CD4-positive, alpha-beta T cell treated with Interleukin-15 for 4 hours (primary cell): ENCODE measurements at places on chromosomes 1 and 21.

- DNase-seq = no peak
Observed at GRCh38 chr1:67372136-67372535, 58.1 kb downstream of the SERBP1 start.

- DNase-seq = no peak
Observed at GRCh38 chr21:44865561-44866280, 7.8 kb downstream of the PTTG1IP start.

GRCh38 chr1:230900984-230901383, 32.7 kb upstream of the C1orf198 start:
- DNase-seq = no peak

GRCh38 chr1:14613926-14614325, 15.4 kb downstream of the KAZN start:
- DNase-seq = no peak

GRCh38 chr1:67306547-67306946, 1.1 kb upstream of the IL12RB2 start:
- DNase-seq = no peak

GRCh38 chr1:105416261-105416660, 1640.2 kb upstream of the PRMT6 start:
- DNase-seq = no peak

DNA sequence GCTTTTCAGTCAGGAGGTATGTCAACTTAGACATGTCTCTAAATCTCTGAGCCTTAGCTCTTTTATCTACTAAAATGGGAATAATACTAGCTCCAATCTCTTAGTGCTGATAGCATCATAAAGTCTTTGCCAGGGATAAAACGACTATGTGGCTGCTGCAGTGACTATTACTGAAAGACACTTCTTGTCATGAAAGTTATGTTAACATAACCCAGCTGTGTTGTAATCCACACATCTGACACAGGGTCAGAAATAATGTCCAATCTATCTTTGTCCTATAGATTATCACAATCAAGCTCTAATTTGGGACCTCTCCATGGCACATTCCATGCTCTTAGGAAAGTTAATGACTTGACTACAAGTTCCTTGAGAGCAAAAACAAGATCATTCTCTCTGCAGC, 62.8 kb downstream of the JAK1 start:
- no peak for DNase-seq

DNA sequence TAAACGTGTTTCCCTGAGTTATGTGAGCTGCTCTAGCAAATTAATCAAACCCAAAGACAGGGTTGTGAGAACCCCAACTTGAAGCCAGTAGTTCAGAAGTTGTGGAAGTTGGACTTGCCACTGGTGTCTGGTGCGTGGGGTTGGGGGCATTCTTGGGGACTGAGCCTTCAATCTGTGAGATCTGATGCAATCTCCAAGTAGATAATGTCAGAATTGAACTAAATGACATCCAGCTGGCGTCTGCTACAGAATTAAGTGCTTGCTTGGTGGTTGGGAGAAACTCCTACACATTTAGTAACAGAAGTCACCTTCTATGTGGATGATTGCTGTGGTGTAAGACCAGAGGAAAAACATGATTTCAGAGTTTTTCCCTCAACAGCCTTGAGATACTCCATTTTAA, 207.4 kb downstream of the FGGY start:
- DNase-seq = no peak

DNA sequence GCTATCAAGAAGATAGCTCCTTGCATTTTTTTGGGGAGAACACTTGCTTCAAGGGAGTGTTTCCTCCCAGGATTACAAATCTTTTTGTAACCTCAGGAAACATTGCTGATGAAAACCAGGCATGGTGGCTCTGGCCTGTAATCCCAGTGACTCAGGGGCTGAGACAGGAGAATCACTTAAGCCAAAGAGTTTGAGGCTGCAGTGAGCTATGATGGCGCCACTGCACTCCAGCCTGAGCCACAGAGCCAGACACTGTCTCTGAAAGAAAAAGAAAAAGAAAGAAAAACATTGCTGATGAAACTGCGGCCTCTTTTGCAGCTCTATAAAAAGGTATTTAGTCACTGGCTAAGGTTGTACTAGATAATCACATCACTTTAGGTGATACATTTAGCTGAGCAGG, 7.3 kb downstream of the RNU1-2 start:
- DNase-seq = no peak

- no peak for DNase-seq
Observed at GRCh38 chr21:41548781-41549180, 40.8 kb upstream of the TMPRSS2 start.

- DNase-seq = no peak
Observed at GRCh38 chr1:68157416-68157815, 74.9 kb downstream of the WLS start.

GRCh38 chr1:4075436-4076225, 175.6 kb upstream of the C1orf174 start:
- DNase-seq = no peak

DNA sequence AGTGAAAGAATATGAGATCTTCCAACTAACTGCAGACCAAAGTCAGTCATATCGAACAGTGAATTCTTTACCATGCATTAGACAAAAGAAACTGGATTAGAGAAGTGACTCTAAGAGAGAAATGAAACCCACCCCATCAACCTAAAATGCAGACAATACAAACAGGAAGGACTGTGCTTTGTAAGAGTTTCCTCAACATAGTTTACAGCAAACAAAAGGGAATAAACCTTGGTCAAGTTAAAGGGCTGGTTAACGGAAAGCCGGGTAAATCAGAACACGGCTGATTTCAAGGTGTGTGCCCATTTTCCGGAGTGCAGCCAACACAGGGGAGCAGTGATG, 39.2 kb downstream of the SIPA1L2 start:
- DNase-seq = no peak

GRCh38 chr1:202938287-202938925, 11.4 kb upstream of the KLHL12 start:
- DNase-seq = no peak

DNA sequence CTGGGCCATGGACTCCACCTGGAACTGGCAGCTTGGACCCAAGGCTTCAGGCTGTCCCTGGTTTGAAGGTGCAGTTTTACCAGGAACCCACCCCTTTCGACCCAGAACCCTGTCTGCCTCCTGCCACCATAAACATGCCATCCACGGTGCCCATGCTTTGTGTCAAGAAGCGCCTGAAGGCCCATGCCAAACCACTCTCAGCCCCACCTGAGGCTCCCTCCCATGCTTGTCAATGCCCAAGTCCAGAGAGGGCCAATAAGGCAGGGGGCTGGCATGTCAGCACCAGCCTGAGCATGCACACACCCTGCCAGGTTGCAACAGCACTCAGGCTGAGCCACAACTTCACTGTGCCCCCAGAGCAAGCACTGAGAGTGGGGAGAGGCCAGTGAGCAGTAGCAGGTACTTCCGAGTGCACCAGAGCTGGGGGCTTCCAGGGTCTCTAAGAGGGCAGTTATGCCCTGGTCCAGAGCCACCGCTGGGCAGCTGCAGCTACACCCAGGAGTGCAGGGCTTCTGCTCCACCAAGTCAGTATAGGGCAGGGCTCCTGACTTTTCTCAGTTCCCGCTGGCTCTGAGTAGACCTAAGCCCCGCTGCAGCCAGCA, 1256.0 kb downstream of the AMY1C start:
- DNase-seq = no peak

GRCh38 chr1:231691618-231692259, 65.1 kb downstream of the DISC1 start:
- DNase-seq = no peak

DNA sequence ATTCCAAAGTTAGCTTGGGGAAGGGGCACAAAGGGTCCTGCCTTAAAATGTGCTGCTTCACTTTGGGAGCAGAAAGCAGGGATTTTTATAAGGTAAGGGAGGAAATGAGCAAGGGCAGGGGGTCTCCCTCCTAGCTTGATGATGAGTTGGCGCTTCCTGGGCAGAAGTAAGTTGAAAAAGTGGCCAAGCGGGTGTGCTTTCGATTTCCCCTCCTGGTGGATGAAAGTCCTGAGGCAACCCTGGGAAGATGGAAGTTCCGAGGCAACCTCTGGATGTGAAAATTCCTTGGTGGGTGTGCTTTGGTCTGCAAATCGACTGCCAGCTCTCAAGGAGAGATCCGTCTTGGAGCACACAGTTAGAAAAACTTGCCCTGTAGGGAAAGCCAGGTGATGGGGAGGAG, 41.7 kb upstream of the CD2 start:
- DNase-seq = no peak

DNA sequence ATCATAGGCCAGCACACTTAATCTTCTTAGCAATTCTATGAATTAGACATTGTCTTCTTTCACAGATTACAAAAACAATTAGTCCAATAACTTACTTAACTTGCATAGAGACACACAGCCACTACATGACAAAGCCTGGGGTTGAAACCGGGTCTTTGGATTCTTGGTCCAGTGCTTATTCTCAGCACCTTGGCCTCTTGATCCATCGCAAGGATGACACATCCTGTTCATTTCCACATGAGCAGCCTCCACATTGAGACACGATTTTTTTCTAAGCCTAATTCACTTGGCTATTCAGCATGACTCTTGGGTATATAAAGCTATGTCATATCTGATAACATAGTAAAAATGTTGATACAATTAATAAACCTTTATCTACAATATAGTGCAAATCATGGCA, 221.0 kb upstream of the FOXD3 start:
- no peak for DNase-seq

DNA sequence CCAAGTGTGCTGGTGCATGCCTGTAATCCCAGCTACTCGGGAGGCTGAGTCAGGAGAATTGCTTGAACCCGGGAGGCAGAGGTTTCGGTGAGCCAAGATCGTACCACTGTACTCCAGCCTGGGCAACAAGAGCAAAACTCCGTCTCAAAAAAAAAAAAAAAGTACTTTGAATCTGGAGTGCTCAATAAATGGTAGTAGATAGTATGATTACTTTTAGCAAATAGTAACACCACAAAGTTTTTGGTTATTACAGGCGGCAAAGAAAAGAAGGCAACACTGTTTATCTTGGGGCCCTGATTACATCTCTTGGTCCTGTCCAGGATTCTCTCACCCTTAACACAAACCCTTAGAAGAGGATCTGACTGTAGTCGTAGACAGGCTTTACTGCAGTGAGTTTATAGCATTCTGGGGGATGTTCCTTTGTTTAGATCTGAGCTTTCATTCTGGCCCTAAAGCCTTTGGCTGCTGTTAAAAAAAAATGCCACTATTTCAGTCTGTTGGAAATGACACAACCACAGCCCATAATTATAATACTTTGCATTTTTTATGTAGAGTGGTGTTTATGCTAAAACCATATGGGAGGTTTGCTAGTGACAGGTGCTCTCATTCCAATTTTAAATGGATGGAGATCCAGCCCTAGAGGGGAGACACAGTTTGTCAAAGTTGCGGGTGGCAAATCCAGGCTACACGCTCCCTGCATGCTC, 79.7 kb upstream of the SLC2A1 start:
- DNase-seq = no peak

- DNase-seq = no peak
Observed at GRCh38 chr1:159841749-159842148, 15.1 kb downstream of the SLAMF8 start.

DNA sequence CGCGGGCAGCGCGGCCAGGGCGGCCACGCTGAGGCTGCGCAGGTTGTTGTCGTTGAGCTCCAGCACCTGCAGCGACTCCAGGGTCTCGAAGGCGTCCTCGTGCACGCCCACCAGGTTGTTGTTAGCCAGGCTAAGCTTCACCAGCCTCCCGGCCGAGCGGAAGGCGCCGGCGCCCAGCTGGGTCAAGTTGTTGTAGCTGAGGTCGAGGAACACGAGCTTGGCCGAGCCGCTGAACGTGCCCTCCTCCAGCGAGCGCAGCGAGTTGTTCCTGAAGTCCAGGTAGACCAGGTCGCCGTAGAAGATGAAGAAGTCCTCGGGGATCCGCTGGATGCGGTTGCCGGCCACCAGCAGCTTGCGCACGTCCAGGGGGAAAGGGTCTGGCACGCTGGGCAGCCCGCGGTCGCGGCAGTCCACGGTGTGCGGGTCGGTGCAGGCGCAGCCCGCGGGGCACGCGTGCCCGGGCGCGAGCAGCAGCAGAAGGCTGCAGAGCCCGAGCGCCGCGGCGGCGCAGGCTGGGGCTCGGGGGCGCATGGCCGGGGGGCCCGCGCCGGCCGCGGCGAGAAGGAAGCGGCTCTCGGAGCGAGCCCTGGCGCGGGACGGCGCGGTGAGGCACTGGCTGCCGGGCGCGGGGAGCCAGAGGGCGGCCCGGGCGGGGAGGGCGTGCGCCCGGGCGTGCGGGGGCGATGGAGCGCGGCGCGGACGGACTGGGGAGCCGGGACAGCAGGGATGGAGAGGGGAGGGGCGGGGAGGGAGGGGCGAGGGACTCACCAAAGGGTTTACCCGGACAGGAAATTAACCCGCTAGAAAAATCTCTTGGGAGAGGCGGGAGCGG, 524 bp downstream of the LRRC38 start:
- DNase-seq = no peak

GRCh38 chr1:102875756-102876155, 232.6 kb downstream of the COL11A1 start:
- no peak for DNase-seq

- no peak for DNase-seq
Observed at GRCh38 chr1:8523666-8524206, 205.8 kb downstream of the SLC45A1 start.

DNA sequence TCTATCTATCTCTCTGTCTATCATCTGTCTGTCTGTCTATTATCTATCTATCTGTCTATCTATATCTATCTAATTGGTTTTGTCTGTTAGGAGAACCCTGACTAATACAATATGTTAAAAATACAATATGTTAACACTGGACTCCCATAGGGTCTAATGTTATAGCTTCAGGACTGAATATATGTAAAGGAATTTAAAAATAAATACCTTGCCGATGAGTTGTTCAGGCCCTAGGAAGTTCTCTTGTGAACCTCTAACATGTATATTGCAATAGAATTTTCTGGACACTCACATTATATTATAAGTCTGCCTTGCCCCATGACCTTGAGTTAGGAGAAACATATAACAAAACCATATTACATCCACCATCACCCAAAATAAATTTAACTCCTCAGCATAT, 900.6 kb downstream of the NCAM2 start:
- no peak for DNase-seq

DNA sequence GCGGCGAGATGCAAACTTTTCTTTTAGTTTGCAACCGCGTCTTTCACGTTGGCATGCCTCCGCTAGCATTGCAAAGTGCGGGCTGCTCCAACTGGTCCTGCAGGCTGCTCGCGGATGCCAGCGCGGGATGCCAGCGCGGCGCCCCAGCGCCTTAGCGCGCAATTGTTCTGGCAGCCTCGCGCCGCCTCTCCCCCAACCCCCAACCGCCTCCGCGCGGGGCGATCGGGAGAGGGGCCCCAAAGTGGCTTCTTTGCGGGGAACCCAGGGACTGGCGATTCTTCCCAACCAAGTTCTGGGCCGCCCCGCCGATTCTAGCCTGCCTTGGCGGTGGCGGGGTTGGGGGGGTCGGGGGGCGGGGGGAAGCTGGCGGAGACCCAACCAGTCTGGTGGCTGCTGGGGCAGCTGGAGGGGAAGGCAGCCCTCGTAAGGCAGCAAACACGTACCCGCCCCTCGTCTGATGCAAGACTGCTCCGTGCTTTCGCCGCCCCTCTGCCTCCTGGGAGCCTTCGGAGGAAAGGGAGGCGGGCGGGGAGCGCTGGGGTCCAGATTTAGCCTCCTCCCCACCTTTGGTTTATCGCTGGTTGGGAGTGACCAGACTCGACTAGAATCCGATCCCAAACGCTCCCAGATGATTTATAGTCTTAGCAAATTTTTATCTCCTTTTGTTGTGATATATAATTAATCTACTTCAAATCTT, 756 bp downstream of the PHGDH start:
- DNase-seq = no peak

GRCh38 chr21:45365608-45366241, 39.2 kb upstream of the COL18A1 start:
- no peak for DNase-seq

- DNase-seq = no peak
Observed at GRCh38 chr1:235679005-235679404, 29.4 kb upstream of the GNG4 start.
